ENCODE measurements at places on chromosomes 13 and 19.
A peak's percentile ranks its signal among the peaks of the same experiment; 100 is the strongest.

DNA sequence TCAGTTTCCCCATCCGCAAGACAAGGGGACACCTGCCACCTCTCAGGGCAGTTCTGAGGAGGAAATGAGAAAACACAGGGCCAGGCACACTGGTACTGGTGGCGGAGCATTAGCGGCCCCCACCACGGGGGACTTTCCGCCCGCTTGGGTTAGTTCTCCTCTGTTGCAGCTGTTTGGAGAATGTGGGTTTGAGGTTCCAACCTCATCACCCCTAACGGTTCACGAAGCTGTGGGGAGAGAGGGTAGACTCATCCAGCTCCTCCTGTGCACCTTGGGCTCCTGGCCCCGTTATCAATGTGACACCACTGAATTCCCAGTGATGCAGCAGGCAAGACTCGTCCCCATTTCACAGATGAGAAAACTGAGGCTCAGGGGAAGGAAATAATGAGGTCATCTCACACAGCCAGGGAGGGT is 10.3 kb downstream of the PTPRS start:
- DNase-seq = no peak

GRCh38 chr19:35267353-35267817 is 1.4 kb upstream of the USF2 start:
- DNase-seq = peak; percentile 73

DNA sequence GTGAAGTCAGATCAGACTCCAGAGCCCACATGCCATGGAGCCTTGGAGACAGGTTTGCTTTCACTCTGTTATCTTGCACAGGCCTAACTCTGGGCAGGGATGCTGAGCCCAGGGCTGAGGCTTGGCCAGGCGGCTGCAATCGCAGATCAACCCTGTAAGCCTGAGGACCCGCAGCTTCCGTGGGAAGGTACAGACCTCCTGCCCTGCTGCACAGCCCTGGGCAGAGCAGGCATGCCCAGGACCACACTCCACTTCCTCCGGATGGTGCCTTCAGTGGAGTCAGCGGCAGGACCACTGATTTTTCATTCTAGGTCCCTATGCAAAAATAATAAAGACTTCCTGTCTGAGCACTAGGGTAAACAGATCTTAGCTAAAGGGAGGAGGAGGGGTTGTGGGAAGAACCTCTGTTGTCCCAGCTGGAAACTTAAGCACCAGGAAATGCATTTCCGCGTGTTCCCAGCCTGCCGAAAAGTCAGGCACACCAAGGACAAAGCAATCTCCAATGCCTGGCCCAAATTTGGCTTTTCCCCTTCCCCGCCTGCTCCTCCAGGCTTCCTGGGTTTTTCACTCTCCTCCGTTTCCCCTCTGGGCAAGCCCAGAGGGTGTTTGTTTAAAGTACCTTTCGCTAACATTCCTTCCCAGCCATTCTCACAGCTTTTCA is 87.3 kb downstream of the KCTD15 start:
- no peak for DNase-seq

DNA sequence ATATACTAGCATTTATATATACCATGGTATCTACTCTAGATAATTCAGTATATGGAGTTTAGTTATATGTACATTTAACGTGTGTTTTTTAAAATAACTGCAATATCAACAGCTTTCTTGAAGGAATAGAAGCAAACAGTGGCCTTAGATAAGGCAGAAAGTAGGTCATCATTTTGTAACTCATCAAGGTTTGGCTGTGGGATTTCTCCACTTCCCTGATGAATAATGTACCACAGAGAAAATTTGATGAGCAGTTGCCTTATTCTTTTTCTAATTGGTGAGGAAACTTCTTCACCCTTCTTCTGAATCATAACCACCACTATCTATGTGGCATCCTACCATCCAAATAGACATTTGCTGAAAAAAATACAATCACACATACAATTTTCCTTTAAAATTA is 590.2 kb upstream of the SPRY2 start:
- DNase-seq = no peak

DNA sequence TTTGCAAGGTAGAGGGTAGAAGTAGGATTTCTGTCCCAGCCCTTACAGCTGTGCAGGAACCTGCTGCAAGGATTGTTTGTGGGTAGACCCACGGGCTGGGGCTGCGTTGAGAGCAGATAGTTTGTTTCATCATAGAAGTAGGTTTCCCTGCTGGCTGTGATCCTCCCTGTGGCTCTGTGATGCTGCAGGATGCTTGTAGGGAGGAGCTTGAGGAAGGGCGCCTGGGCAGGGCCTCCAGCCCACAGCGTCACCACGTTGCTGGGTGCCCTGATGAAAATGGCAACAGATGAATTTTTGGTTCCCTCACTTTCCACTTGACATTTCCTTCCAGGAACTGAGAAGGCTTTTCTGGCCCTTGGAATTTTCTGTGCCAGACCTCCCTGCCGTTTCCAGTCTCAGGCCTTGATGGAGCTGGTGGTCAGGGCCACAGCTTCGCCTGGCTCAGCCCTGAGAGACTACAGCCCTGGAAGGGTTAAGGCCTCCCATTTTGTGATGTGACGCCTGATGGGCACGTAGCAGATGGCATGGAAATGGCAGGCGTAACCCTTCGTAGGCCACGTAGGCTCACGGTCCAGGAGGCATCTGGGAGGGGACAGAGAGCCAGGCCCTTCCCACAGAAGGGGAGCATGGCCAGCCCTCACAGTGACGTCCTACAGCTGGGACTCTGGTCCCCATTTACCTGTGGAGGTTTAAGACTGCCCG is 42.2 kb downstream of the GATAD2A start:
- no peak for DNase-seq

DNA sequence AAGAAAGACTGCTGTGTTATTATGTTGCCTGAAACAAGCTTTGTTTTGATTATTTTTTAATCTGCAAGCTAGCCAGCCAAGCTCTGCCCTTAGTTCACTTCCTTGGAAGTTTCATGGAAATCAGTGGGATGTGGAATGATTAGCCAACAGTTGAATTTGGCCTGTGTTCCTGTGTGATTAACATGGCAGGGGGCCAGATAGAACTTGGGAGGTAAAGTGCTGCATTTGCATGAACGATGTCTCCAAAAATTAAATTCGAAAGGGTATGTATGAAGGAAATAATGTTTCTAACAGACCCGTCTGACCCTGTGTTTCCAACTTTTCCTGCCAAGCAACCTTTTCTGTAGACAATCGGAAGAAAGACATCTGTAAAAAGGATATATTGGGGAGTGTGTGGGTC is 32.2 kb downstream of the UFM1 start:
- DNase-seq = no peak

DNA sequence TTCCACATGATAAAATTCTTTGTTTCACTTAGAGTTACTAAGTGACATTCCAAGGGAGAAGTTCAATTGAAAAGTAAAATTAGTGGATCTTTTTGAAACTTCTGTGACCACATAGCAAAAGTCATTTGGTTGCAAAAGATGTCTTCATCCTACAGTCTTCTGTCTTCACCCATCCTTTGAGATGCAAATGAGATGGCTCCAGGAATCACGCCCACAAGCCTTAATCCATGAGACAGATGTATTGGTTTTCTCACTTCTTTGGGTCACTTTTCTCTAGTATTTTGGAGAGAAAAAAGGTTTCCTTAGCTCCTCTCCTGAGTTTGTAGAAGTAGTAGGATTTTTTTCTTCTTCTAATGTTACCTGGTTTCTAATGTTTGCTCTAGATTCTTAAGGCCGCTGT is 259.5 kb upstream of the SLC10A2 start:
- no peak for DNase-seq

GRCh38 chr13:21911646-21912298 is 240.9 kb downstream of the FGF9 start:
- DNase-seq = no peak

- no peak for DNase-seq
Measured at GRCh38 chr19:5628461-5628860, 5.6 kb downstream of the SAFB start.

- no peak for DNase-seq
Measured at GRCh38 chr13:113669231-113669754, 2.3 kb downstream of the GRK1 start.

DNA sequence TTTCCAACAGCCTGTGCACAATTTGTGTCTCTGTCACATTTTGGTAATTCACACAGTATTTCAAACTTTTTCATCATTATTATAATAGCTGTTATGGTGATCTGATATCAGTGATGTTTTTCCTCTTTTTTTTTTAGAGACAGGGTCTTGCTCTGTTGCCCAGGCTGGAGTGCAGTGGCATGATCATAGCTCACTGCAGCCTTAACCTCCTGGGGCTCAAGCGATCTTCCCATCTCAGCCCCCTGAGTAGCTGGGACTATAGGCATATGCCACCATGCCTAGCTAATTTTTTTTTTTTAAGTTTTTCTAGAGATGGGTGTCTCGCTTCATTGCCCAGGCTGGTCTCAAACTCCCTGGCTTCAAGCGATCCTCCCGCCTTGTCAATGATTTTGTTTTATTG is 5.8 kb downstream of the MARK4 start:
- no peak for DNase-seq

GRCh38 chr13:73607489-73608156 is 526.6 kb downstream of the KLF12 start:
- DNase-seq = no peak

DNA sequence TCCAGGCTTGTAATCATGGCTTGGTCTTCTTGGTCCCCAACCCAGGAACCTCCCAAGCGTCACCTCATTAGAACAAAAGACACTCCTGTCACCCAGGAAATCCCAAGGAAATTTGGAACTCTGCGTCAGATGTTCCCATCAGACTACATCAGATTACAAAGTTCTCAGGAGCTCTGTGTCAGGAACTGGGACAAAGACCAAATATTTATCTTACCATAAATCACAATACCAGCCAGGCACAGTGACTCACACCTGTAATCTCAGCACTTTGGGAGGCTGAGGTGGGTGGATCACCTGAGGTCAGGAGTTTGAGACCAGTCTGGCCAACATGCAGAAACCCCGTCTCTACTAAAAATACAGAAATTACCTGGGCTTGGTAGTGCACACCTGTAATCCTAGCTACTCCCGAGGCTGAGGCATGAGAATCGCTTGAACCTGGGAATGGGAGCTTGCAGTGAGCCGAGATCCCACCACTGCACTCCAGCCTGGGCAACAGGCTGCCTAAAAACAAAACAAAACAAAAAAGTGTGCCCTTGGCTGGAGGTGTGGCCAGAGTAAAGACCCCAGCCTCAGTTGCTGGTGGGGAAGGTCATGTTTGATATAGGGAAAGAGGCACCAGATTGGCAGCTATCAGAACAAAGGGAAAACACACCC is 16.7 kb upstream of the CCDC124 start:
- no peak for DNase-seq

DNA sequence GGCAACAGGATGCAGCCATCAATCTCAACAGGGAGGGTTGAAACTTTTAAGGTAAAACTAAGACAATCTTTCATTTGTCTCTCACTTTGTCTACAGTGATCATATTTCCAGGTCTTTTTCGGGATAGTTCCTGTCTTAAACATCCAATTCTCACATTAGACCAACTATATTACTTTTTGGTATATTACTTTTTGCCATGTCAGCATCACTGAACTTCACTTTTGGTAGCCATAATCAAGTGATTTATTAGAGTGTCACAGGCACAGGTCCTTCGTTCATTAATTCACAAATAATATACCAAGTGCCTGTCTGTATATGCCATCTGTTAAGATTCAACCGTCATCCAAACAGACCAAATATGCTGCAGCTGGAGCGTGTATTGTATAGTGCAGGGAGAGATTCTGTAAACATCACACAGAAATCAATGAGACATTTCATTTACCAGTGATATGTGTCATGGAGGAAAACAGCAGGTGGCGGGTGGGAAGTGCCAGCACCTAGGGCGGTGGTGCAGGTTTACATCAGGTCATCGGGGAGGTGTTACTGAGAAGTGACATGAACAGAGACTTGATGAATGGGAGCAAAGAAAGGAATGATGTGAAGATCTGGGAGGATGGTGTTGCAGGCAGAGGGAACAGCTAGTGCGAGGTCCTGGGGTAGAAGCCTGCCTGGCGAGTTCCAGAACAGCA is 24.9 kb downstream of the ARHGEF7 start:
- DNase-seq = no peak

GRCh38 chr13:31121379-31122140 is 40.1 kb downstream of the HSPH1 start:
- DNase-seq = no peak

DNA sequence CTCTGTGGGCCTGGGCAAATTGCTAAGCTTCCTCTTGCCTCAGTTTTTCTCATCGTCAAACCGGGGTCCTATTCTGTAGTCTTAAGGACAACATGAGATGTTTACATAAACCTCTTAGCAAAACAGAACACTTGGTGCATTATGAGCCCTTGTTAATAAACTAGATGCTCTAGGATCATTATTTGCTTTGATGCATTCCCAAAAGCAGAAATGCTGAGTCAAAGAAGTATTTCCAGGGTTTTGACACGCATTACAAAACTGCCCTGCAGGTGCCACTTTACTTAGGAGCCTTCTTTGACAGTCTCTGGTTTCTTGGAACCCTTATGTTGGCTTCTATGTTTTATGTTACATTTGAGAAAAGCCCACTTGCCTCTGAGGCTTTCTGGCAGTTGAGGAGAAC is 12.1 kb downstream of the AKAP11 start:
- no peak for DNase-seq

DNA sequence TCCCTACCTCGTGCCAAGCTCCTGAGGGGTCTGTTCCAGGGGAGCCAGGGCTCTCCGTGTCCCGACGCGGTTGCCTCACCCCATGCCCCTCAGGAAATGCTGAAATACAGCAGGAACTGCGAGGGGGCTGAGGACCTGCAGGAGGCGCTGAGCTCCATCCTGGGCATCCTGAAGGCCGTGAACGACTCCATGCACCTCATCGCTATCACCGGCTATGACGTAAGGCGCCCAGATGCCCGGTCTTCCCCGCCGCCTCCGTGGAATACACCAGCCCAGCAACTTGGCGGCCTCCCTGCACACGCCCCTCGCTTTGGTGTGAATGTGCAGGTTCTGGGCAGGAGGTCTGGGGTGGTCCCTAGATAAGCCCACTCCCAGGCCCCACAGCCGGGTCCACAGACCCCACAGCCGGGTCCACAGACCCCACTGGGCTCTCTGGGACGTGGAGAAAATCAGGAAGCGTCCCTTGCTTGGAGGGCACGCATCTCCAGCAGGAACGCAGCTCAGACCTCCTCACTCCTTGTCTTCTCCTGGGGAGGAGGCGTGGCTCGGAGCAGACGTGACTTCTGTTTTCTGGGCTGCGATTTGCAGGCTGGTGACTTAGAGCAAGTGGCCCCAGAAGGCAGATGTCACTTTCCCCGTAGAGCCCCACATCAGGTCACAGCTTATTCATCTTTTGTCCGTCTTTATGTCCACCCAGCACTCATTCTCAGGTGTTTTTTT is 19.4 kb upstream of the F7 start:
- DNase-seq = no peak

GRCh38 chr13:63632321-63632720 is 2216.7 kb upstream of the PCDH20 start:
- no peak for DNase-seq
